ENCODE measurements at places on chromosomes 2 and 18.

DNA sequence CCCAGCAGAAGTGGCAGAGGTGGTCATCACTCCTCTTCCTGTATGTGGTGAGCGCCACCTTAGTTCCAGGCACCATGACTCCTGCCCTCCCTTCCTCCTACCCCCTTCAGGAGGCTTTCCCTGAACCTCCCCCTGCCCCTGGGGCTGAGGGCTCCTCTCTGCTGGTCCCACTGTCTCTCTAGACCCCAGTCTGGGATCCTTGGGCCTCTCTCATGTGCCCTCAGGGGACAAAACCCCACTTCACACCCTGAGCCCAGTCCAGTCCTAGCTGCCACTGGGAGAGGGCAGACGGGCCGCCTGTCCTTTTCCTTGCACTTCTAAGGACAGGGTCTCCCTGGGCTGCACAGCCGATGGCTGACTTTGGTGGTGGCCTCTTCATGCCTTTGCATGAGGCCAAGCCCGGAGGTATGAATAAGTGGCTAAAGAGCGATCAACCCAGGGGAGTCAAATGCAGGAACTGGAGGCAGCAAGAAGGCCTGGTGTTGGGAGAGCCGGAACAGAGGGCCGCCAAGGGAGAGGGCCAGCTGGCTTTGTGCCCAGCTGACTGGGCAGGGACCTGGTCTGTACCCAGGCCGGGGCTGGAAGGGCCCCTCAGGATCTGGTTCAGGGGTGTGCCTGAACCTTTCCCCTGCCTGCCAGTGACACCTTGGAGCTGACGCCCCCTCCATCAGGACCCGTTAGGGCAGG is 29.5 kb downstream of the GLI2 start:
- no peak for DNase-seq

DNA sequence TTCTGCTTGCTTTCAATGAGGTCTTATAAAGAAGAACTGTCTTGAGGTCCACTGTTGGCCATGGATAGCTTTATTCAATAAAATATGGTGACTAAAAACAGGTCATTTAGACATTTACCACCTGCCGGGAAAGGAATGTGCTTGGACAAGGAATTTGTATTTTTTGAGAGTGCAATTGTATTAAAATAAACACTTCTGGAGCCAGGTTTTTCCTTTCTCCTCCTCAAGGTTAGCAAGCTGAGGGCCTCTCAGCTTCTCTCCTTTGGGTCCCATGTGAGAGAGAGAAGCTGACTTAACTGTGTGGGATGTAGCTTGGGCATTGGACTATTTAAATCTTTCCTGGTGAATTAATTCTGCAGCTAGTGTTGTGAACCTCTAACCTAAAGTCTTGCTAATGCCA is 321.0 kb downstream of the MEIS1 start:
- DNase-seq, result no peak

- no peak for DNase-seq
These were observed 34.3 kb downstream of the FAM168B start for GRCh38 chr2:131058920-131059319.

GRCh38 chr2:28640908-28641300 is 110.7 kb upstream of the PPP1CB start:
- DNase-seq, result no peak

DNA sequence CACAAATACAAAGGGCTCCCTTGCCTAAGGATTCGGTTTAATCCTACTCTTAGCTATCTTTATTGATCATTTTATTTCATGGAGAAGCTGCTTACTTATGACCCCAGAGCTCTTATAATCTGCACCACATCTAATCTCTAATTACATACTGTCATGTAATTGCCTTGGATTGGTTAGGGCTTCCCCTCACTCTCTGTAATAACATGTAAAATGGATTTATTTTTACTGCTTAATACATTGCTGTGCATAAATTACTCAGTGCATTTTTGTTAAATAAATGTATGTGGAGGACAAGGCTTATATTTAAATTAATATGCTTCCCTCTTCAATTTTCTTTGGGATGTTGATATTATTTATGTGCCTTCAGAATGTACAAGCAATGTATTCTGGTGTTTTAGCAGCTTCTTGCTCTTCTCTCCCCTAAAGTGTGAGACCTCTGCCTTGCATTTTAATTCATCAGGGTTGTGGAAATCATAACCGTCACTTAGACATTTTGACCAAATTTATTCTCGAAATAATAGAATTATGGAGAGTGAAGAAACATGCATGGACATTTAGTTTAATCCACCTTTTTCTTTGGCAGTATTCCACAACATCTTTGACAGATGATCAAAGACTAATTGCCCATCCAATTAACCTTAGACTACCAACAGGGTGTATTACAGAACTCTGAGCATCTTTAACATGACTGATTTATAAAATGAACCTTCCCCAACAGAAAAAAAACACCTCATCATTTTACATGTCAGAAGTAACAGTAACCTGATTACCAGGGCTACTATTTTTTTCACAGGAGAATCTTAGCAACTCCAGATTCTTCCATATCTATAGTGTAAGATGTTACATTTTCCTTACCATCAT is 692.6 kb downstream of the LRRTM4 start:
- DNase-seq, result no peak

- no peak for DNase-seq
These were observed 34.9 kb upstream of the CYP26B1 start for GRCh38 chr2:72182547-72182946.

GRCh38 chr2:221429741-221430491 is 142.2 kb downstream of the EPHA4 start:
- DNase-seq, result no peak

GRCh38 chr2:33217406-33217805 is 259.0 kb upstream of the RASGRP3 start:
- no peak for DNase-seq

- no peak for DNase-seq
These were observed 94.9 kb upstream of the PDE1A start for GRCh38 chr2:182521453-182522404.

DNA sequence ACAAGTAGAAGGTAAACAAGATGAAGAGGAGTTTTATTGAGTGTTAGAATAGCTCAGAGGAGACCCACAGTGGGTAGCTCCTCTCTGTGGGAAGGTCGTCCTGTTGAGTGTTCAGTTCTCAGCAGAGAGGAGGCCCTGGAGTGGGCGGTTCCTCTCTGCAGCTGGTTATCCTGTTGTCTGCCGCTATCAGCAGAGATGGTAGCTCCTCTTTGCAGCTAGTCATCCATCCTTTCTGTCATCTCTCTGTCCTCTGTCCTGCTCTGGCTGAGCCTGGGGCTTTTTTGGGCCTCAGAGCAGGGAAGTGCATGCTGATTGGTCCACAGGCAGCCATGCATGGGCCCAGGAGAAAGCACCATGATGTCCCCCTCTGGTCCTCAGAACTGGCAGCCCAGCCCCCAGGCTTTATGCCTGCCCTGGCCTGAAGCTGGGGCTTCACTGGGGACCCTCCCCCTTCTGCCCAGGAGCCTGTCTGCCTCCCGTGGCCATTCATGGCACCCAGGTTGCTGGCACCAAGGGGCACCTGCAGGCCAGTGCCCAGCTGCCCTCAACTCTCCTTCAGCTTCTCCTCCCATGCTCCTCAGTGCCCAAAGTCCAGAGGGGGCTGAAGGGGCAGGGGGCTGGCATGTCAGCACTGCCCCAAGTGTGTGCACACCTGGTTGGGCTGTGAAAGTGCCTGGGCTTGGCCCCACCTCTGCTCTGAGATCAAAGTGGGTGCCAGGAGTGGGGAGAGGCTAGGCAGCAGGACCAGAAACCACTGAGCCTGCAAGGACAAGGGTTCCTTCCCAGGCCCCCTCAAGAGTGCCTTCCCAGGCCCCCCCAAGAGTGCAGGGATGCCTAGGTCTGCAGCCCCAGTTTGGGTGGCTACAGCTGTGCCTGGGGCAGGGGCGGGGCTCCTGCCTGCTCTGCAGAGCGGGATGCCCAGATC is 98.7 kb downstream of the TWIST2 start:
- no peak for DNase-seq

DNA sequence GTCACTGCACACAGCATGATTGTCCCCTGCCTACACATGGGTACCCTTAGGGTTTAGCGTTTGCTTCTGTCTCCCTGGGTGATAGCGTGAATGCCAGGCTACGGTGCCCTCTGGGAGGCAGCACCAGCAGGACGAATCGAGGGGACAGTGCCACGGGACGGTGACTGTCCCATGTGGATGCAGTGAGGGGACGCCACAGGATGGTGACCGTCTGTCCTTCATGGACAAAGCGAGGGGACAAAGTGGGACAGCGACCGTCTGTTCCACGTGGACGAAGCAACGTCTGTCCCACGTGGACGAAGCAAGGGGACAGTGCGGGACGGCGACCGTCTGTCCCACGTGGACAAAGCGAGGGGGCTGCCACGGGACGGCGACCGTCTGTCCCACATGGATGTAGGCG is 25.7 kb downstream of the CTDP1 start:
- no peak for DNase-seq

DNA sequence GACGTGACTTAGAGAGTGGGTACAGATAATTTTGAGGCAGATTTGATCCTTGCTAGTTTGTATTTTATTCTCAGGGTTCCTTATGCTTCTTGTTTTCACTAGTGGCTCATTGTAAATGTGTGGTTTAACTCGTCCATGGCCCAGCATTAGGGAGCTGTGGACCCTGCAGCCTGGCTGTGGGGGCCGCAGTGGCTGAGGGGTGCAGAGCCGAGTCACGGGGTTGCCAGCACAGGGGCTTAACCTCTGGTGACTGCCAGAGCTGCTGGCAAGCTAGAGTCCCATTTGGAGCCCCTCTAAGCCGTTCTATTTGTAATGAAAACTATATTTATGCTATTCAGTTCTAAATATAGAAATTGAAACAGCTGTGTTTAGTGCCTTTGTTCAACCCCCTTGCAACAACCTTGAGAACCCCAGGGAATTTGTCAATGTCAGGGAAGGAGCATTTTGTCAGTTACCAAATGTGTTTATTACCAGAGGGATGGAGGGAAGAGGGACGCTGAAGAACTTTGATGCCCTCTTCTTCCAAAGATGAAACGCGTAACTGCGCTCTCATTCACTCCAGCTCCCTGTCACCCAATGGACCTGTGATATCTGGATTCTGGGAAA is 269.9 kb downstream of the MYT1L start:
- no peak for DNase-seq

GRCh38 chr2:75421986-75422385 is 138.8 kb downstream of the EVA1A start:
- DNase-seq, result no peak

GRCh38 chr2:127217470-127218325 is 2.4 kb downstream of the CYP27C1 start:
- DNase-seq, result no peak

GRCh38 chr18:59419386-59419785 is 60.3 kb upstream of the LMAN1 start:
- no peak for DNase-seq

DNA sequence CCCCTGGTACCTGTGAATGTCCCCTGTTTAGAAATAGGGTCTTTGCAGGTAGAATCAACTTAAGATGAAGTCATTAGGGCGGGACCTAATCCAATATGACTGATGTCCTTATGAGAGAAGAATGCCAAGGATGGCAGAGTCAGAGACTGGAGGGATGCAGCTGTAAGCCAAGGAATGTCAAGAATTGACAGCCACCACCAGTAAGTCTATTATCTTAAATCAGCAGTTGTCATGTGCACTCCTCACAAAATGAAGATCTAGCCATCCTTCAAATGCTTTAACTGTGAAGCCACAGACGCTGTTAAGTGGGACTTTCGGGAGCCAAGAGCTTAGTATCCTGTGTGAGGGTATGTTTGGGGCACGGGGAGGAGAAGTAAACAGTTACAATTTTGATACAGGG is 83.2 kb downstream of the ITGA4 start:
- no peak for DNase-seq

DNA sequence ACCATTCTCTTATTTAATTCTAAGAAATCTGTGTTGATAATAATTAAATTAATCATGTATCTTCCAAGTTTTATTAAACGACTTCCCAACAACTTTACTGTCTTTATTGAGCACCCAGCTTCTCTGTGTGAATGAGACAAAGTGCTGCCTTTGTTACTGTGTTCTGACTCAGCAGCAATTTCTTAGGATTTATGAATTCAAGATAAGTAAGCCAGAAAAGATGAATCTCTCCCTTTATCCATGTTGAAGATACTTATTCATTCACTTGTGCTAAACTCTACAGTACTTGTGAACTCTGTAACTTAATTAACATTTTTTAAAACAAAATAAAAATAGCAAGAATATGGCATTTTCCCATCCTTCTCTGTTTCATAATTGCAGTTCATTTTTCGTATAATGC is 1403.3 kb upstream of the DDX18 start:
- DNase-seq, result no peak

- peak; percentile 29 for DNase-seq
These were observed 19.2 kb upstream of the TMEM177 start for GRCh38 chr2:119659601-119660342.

- no peak for DNase-seq
These were observed 226.2 kb downstream of the KCNS3 start for GRCh38 chr2:18104595-18105224.

DNA sequence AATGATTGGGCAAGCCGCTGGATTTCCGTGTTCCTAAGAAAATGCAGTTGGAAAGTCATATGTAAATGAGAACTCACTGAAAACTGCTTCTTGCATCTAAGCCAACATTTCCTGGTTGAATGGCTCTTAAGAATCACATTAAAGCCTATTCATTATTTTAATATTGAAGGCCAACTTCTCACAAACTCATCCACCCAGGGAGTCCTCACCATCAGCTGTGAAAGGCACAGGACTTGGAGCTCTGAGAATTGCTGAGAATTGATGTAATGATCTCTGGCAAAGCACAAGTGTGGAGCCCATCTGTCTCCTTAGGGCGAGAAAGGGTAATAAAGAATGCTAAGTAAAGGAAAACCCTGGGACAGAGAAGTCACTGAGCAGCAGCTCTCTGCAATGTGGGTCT is 55.9 kb upstream of the APCDD1 start:
- no peak for DNase-seq

GRCh38 chr2:134469516-134470115 is 215.7 kb downstream of the MGAT5 start:
- DNase-seq, result no peak

GRCh38 chr2:228334180-228334579 is 152.7 kb upstream of the SPHKAP start:
- DNase-seq, result no peak

DNA sequence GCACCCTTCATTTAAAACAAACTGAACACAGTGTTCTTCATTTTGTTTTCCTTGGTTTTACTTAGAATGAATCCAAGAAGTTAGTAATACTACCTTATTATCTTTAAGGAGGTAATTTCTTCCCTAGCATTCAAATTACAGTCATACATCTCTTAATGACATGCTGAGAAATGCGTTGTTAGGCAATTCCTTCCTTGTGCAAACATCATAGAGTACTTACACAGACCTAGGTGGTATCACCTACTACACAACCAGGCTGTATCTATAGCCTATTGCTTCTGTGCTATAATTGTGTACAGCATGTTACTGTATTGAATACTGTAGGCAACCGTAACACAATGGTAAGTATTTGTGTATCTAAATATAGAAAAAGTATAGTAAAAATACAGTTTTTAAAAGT is 8.4 kb upstream of the CABYR start:
- no peak for DNase-seq
